ENCODE measurements at places on chromosomes 12 and 14.
A peak's percentile ranks its signal among the peaks of the same experiment; 100 is the strongest.

DNA sequence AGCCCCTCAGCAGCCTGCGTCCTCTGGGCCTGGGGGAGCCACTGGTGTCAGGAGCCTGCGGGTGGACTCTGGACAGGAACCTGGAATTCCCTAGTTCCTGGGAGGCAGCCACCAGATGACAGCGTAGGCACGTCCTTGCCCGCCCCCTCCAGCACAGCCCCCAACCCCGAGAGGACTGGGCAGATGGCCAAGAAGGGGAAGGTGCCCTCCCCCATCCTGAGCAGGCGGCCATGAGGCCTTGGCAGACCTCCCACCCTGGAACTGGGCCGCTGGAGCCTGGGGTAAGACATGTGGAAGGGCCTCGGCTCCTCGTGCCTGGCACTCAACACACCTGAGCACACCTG is 60.4 kb upstream of the FBRSL1 start:
- DNase-seq = no peak

GRCh38 chr12:21073822-21074460 is 57.1 kb upstream of the SLCO1B1 start:
- no peak for DNase-seq

GRCh38 chr12:98745578-98746391 is 100.7 kb downstream of the APAF1 start:
- peak; percentile 38 for DNase-seq

GRCh38 chr14:82441270-82441669 is 907.6 kb upstream of the SEL1L start:
- DNase-seq = no peak

DNA sequence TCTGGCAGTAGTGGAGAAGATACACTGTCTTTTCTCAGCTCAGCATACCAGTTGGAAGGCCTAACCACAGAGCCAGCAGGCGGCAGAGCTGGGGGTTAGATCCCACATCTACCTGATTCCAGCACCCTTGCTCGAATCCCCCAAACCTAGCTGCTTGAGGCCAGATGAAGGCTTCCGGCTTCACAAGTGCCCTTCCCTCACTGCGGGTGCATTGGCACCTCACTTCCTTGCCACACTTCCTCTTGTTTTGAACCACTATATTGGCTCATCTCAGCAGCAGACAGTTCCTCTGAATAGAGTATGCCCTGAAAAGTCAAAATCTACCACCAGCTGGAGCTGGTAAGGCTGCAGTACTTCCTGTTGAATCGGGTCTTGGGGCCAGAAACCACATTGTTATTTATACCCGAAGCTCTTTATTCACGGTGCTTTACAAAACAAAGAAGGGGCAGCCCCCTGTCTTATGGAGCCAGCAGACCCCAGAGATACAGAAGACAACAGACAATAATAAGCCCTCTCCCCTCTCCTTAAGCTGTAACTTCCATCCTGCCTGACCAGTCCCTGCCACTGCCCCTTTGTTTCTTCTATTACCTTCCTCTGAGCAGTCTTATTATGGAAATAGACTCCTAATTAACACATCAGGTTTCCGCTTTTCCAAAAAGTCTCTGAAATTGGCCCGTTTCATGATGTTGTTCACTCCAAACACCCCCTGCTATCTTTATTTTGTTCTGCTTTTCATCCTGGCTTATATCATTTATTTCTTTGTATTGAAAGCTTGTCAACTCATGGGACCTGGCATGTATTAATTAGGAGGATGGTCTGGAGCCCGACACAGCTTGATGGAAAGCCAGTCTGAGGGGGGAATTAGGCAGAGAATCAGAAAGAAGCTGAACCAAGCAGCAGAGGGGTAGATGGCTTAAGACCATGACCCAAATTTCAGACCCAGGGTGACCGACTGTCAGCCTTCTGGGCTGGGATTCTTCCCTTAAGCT is 233.5 kb downstream of the EFCAB11 start:
- peak; percentile 76 for DNase-seq

GRCh38 chr14:43418324-43418723 is 1088.8 kb downstream of the FSCB start:
- no peak for DNase-seq

GRCh38 chr12:51821440-51822260 is 26.9 kb downstream of the FIGNL2 start:
- peak; percentile 21 for DNase-seq

DNA sequence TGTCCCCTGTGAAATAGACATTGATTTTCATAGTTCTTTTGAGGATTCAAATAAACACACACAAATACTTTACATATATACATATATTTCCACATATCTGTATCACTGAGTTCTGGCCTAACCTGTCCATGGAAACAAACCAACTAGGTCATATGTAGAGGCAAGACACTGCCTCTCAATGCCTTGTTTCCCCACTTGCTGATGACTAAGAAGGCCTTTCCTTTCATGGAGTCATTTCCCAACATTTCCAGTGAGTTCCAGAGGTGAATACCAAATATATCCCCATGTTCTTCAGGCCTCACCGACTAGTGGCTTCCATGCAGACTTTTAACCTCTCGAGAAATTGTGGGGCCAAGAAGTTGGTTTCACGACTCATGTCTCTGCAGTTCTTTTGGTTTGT is 120.8 kb downstream of the DNAI7 start:
- no peak for DNase-seq

DNA sequence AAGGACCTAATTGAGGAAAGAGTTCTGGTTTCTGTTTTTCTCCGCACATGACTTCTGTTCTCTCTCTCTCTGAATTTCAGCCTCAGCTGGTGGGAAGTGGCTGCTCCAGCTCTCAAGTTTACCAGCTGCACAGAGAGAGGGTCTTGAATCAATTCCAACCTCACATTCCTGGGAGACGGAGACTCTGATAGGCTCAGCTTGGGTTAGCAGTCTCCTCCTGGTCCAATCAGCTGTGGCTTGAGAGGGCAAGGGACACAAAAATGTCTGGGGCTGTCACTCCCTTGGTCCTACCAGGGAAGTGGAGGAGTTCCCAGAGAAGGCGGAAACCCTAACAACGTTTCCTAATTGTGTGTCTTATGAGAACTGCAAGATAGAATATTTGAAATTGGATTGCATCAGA is 7.0 kb downstream of the CCDC63 start:
- DNase-seq = no peak

- no peak for DNase-seq
Measured at GRCh38 chr14:99441918-99442317, 38.7 kb downstream of the SETD3 start.

DNA sequence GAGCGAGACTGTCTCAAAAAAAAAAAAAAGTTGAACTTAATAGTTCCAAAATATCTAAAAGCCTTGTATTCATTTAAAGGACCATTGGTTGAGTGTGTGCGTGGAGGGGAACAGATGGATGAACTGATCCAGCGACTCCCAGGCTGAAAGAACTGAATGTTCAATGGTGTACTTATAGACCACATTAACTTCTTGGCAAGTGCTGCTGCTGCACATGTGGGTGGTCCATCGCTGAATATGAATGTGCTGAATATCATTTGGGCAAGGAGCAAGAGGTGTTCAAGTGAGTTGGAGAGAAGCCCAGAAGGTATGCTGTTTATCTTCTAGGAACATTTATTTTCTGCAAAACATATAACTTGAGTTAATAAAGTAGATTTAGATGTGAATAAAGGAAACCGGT is 289.0 kb upstream of the RPL10L start:
- no peak for DNase-seq

DNA sequence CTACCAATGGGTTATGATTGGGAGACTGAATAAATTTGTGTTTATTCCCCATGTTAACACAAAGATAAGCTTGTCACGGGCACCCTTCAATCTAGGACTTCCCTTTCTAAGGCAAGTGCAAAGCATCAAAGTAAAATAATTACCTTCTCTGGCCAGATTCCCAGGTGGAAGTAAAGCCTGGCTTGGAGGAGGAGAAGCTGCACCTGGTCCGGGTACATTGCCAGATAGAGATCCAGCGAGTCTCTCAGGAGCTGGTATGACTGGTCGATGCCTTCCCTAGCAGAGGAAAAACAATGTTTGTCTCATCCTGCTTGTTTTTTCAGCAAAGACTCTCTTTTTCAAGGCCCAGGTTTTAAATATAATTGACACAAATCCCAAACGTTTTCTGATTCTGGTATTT is 24.9 kb downstream of the FBXO21 start:
- DNase-seq = no peak

GRCh38 chr12:120725151-120725658 is 421 bp upstream of the ACADS start:
- no peak for DNase-seq

DNA sequence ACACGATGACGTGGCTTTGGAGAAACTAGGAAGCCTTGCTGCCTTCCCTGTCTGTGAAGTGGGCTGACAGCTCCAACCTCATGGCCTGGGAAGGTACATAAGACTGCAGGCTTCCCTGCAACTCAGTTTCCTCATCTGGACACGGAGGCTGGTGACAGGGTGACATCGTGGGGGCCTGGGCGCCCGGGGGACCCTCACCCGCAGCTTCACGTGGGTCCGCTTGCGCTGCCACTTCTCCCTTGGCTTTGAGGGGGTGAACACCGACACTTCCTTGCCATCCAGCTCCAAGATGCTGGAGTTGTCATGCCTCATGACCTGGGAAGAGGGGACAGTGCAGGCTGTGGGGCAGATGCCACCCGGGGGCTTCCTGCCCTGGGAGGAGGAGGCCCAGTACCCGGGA is 7.6 kb downstream of the ARL6IP4 start:
- DNase-seq = no peak

GRCh38 chr12:122788387-122788786 is 14.0 kb downstream of the CCDC62 start:
- no peak for DNase-seq

GRCh38 chr14:62739647-62740046 is 305.6 kb downstream of the KCNH5 start:
- DNase-seq = no peak

- DNase-seq = no peak
Measured at GRCh38 chr12:28800129-28800528, 348.9 kb upstream of the FAR2 start.

DNA sequence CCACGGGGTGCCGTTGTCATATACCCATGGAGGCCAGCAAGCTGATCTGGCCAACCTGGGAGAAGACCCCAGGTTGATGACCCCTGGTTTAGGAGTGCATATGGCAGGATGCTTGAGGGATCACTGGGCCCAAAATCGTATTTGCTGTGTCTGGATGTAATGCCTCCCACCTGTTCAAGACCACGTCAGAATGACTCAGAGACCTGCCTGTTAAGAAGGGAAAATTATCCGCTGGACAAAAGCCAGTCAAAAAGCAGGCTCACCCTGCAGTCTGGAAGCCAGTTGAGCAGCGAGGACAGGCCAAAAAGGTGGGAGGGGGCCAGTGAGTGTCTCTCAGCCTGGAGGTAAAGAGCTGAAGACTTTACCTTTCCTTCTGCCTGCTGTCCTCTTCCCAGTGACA is 449.2 kb downstream of the DPF3 start:
- DNase-seq = no peak

- DNase-seq = no peak
Measured at GRCh38 chr14:92207012-92207927, 85.5 kb downstream of the CPSF2 start.

DNA sequence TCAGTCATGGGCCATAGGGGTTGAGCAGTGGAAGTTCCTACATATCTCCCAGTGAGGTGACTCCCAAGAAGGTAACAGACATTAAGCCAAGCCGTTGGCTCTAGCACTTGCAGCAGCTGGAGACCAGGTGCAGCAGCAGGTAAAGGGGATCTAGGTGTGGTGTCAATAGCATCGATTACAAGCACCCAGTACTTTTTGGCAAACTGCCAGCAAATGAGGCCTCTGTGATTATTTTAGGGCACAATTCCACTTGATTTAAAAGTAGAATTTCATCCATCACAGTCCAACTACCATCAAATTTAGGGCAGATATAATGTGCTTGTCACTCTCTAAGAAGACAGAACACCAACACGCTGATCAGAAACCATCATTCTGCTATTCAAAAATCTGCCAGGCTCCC is 224.1 kb upstream of the EGLN3 start:
- no peak for DNase-seq

- no peak for DNase-seq
Measured at GRCh38 chr14:24875991-24876878, 173.7 kb downstream of the STXBP6 start.

- no peak for DNase-seq
Measured at GRCh38 chr14:93126111-93126510, 10.4 kb upstream of the ITPK1 start.

DNA sequence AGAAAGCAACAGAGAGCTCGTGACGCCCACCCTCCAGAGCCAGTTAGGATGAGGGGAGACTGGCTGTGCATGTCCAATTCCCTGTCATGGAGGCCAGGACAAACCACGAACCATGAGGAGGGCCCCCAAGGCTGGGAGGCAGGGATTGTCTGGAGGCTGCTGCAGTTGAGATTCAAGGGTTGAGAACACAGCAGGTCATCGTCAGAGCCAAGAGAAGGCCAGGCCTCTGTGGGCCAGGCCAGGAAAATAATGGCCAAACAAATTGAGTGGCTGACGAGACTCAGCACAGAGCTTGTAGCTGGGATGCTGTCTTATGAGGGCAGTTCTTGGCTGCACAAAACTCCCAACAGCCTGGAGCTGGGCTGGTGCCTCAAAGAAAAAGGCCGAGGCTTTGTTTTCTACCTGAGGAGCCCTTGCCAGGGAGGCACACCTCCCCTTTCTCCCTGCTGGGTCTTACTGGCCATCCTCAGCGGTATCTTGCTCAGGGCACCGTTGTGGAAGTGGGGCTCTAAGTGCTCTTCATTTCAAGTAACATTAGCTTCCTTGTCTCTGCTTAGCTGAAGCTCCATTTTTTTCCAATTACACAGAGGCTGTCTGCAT is 665.9 kb downstream of the BCL11B start:
- no peak for DNase-seq

- no peak for DNase-seq
Measured at GRCh38 chr14:68958553-68958952, 20.5 kb downstream of the ACTN1 start.

GRCh38 chr12:46553911-46554310 is 181.3 kb upstream of the SLC38A2 start:
- no peak for DNase-seq

DNA sequence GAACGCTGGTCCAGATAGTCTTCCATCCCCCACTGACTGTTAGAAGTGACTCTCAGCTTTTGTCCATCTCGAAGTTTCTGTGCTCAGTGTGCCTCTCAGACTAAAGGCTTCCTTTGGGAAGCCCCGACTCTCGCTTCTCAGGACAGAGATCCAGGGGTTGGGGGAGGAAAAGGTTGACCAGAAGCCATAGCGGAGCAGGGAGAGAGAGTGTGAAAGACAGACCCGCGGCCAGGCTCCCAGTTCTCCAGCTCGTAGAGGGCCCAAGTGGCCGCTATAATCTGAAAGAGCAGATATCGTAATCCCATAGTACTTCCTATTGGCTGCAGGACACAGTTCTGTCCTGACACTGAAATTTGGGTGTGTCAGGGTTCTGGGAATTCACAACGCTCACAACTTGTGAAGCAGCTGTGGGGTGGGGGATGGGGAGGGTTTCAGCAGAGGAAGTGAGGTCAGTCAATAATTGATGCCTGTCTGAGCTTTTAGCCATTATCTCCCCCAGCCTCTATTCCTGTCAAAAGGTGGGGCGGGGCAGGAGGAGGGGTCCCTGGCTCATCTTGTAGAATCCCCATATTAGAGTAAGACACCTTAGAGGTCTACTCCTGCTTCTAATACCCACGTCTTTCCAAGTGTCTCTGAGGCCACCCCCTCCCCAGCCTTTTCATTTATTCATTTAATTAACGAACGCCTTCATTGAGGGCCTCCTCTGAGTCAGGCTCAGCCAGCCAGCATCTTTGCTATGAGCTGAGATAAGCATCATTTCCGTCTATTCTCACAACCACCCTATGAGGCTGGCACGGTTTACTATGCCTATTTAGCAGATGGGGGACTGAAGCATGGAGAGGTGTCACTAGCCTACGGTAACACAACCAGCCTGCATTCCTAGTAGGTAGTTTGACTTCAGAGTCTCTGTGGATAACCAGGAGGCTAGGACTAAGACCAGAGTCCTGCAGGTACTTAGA is 1.6 kb upstream of the ACVRL1 start:
- DNase-seq = no peak
